ENCODE measurements at places on chromosomes 5 and 9.

- no peak for DNase-seq
Measured at GRCh38 chr5:160621526-160621925, 199.9 kb downstream of the PTTG1 start.

- DNase-seq = no peak
Measured at GRCh38 chr5:109784687-109785086, 95.0 kb downstream of the MAN2A1 start.

GRCh38 chr5:179326122-179326927, 18.9 kb downstream of the ADAMTS2 start:
- no peak for DNase-seq

- no peak for DNase-seq
Measured at GRCh38 chr5:96566833-96567587, 95.2 kb upstream of the CAST start.

DNA sequence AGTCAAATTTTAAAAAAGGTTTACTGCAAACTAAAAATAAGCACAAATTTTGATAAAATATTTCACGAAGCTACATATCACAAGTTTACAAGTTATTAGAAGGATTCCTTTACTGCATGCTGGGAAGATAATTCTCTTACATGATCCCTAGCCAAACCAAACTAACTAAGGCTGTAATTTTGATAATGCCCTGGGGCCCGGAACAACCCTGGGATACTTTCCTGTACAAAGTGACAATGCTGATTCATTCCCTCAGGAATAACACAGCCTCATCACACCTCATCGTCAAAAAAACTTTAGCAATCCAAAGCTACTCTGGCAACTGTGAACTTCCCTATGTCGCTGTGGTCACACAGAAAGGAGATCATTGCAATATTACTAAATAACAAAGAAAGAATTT, 402.9 kb downstream of the RAB3C start:
- DNase-seq = no peak

All from hypothalamus (tissue), 51 donors.